ENCODE measurements at places on chromosomes 2 and 18.

GRCh38 chr2:14425869-14426268 lies 206.6 kb upstream of the LRATD1 start:
- no peak for DNase-seq

GRCh38 chr2:7209757-7210555 lies 292.7 kb downstream of the RNF144A start:
- DNase-seq: no peak

DNA sequence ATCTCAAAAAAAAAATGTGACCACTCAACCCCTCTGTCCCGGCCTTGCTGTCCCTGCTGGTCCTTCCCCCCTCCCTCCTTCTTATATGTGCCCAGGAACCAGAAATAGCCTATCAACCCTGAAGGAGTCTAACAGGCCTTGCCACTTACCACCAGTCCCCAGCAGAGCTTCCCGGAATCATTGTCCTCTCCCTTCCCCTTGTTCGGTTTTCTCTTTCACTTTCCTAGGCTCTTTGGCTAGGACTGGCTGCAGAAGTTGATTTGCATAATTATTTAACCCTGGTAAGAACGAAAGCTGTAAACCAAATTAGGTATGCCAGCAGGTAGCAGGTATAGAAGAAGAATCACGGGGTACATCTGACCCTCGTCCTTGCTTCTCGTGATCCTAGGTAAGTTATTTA lies 72.6 kb upstream of the ZNF532 start:
- no peak for DNase-seq

DNA sequence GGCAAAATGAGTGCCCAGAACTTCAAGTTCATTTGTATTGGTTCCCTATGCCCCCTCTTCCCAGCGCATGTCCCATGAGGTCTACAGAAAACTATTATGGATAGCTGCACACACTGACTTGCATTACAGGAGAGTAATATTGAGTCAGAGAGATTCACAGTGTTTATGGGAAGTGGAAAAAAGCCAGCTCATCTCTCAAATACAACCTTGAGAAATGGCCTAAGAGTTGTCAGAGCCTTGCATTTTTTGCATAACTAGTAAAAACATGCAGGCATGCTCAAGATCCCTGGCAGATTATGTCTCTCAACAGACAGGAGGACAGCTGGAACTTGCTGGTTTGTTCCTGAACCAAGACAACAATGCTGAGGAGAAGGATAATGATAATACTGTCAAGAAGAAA lies 1292.8 kb downstream of the DSC3 start:
- DNase-seq: no peak

- DNase-seq: no peak
Observed at GRCh38 chr18:35019933-35020332, 21.3 kb upstream of the MAPRE2 start.

DNA sequence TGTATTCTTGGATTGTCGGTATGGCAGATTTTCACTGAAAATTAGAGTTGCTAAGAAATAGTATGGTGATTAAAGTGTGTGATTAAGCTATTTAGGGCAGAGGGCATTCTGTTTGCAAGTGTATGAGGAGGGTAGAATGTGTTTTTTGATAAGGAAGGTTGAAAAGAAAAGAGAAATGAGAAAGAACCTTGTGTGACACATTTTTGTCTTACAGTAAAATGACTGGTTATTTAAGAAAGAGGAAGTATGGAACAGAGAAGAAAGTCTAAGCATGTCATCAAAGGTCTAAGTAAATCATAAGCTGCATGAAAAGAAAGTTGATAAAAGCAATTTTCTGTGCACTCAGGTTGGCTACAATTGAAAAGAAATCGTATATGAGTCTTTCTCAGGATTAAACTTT lies 5.2 kb upstream of the RSAD2 start:
- no peak for DNase-seq

- no peak for DNase-seq
Observed at GRCh38 chr2:45743531-45744396, 92.3 kb downstream of the PRKCE start.

GRCh38 chr2:8487461-8487932 lies 194.4 kb upstream of the ID2 start:
- no peak for DNase-seq

DNA sequence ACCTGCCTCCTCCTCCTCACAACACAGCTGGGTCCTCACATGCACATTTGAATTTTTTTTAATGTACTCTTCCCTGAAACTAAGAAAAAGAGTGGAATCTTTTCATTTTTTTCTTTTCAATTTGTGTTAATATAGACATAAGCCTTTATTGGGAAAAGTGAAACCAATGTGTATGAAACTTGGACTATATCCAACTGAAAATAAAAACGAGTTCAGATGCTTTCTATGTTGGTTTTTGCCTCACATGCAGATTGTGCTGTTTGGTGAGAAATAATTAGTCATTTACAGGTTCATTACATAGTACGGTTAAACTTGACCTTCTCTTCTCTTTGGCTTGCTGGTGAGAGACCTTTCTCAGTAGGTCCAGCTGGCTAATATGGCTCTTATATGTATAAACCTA lies 515.2 kb upstream of the FANCL start:
- no peak for DNase-seq

GRCh38 chr2:68974251-68974650 lies at the start of gene GKN1:
Gene GKN1, plus strand, starts transcription at chr2:68974636. Its CDS starts 42 bp downstream, at chr2:68974678.
- no peak for DNase-seq

DNA sequence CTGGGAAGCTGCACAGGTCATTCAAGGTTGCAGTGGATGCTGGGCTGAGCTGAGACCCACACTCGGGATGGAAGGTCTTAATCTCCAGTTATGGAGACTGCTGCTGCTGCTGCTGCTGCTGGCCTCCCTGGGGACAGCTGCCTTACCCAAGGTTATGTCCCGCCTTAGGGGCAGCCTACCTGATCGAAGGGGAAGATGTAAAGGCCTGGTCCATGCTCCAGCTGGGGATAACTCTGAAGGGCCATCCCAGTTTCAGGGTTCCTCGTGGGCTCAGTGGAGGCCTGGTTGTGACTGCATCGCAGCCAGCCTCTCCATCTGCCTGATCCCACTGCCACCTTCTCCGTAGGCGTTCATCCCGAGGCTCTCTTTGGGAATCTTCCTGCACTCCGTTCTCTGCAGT lies 33.0 kb downstream of the RHOB start:
- no peak for DNase-seq

DNA sequence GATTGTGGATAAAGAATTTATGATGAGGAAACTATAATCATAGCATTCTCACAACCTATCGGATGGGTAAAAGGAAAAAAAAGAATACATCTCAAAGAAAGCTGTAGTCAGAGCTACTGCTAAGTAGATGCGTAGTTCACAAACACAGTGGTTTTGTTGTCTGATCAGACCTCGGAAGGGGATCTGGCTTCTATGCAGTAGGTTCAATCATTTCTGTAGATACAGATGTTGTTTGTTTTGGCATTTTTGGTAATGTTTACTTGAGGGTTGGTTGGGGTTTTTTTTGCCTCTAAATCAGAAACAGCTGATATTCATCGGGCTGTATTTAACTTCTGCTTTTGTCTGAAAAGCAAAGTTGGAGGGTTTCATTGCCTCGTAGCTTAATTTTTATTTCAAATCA lies 42.1 kb downstream of the NPAS2 start:
- no peak for DNase-seq

DNA sequence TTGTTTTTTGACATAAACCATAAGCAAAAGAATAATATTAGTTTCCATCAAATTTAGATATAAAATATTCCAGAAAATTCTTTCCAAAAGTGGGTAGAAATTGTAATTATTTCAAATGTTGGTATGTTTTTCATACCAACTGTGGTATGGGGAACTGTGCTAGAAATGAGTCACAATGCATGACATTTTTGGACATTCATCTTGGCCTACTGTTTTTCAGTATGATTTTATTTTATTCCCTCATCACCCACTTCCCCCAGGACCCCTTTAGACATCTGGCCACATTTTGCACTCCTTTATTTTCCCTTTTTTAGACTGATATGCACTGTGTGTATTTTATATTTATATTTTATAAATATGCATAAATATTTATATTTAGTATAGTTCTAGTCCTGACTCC lies 97.1 kb downstream of the DPP4 start:
- no peak for DNase-seq

- no peak for DNase-seq
Observed at GRCh38 chr2:97844311-97844859, 131.0 kb downstream of the ZAP70 start.

DNA sequence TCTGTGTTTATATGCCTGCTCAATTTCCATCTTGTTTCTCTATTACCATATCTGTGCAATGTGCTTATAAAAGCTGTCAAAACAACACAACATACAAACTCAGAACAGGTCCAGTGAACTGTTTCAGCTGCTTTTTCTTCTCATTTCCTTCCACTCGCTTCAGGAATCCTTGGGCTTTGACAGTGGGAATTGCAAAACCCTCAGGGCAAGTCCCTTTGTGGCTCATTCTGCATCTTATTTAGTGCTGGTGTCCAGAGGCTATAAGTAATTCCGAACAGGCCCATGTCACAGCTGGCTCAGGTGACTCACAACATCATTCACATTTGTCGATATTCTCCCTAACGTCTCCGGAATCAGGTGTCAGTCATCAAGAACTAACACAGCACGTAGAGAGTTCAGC lies 309.9 kb upstream of the ZNF521 start:
- DNase-seq: no peak

DNA sequence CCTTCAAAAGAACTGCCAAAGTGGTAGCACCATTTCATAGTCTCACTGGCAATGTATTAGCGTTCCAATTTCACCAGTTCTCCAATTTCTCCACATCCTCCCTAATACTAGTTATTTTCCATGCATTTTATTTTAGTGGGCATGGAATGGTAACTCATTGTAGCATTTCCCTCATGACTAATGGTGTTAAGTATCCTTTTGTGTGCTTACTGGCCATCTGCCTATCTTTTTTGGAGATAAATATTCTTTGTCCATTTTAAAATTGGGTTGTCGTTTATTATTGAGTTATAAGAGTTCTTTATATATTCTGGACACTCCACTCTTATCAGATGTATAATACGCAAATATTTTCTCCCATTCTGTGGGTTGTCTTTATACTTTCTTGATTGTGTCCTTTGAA lies 107.1 kb downstream of the THADA start:
- DNase-seq: no peak

- no peak for DNase-seq
Observed at GRCh38 chr2:207830778-207831438, 61.2 kb upstream of the FZD5 start.

- DNase-seq: no peak
Observed at GRCh38 chr2:222039821-222040220, 259.0 kb downstream of the PAX3 start.

GRCh38 chr18:80202264-80202998 lies 44.9 kb downstream of the PARD6G start:
- DNase-seq: no peak

- no peak for DNase-seq
Observed at GRCh38 chr18:2459886-2460285, 111.4 kb downstream of the METTL4 start.

DNA sequence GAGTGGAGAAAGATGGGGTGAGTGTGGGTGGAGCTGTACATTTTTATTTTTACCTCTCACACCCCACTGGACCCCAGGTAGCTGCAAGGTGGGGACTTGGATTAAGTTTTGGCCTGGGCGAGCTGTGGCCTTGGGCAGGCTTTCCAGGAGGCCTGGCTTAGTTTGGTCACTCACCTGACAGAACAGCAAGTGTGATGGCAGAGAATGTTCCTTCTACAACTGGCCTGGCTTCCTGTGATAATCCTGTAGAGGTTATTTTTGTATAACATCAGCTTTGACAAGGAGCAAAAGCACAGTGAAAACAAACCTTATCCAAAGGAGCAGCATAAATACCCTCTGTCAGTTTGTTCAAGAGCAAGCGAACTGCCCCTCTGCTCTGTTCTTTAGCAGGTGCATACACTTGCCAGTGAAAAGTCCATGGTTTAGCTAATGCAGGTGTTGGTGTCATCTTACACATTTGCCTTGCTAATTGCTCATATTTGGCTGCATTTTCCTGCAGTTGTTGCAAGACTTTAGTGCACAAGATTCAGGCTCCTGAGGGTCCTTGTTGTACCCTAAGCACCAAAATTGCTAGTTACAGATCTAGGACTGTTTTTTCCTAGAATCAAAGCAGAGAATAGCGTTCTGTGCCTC lies 6.3 kb downstream of the THNSL2 start:
- no peak for DNase-seq

DNA sequence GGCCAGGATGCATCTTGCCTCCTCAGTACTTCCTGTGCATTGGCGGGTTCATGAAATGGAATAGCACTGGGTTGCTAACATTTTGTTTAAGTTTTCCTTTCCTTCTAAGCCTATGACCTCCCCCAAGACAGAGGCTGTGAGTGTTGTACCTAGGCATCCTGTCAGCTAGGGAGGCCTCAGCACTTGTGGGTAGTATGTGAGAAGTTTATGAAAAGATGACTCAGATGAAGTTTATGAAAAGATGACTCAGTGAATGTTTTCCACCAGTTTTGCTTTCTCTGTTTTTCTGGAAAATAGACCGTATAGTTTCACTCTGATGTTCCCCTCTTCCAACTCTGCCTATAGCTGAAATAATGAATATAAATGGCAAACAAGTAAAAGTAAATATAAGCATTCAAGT lies 412.9 kb downstream of the TMEM182 start:
- no peak for DNase-seq

DNA sequence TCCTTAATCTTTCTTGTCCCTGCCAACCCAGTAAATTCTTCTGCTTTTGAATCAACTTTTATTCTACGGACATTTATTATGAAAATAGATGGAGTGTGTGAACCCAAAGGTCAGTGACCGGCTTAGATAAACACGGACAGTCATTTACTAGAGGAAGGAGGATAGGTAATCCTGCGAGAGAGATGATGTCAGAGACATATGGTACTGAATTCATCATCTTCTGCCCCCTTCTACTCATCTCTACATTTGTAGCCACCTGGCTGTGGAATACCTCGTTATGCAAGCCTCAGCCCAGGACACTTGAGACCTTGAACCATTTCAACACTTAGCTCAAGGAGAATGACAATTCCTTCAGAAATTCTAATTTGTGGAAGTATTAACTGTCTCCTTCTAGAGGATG lies 443.6 kb downstream of the TDRD15 start:
- DNase-seq: no peak

DNA sequence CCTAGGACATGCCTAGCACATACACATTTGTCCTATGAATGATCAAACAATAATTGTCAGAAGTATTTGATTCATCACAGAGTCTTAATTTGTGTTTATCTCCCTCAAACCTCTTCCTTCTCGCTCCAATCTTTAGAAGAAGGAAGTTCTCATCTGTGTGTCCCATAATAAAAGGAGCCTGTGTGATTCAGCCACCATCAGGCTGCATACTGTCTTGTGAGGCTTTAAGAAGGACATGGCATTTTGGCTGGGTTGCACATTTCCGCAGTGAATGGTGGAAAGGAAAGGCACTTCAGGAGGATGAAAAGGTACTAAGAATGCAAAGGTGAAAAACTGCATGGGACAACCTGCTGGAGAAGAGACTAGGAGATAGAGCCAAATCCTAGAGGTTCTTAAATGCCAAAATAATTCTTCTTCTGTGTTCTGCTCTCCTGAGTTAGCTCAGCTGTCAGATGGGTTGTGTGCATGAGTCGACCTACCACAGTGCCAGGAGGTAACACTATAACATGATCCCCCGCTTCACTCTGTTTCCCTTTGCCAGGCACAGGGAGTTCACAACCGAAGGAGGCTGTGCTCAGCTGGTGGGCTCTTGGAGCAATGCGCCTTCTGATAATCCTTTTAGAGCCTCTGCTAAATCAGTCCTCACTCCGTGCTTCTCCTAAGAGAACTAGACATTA lies 120.1 kb downstream of the IRS1 start:
- no peak for DNase-seq
